NCI-H1105 (cell line): ENCODE measurements at places on chromosomes 3 and 15.

- DNase-seq = no peak
Measured at GRCh38 chr15:65192016-65192415, 6.9 kb upstream of the CLPX start.

DNA sequence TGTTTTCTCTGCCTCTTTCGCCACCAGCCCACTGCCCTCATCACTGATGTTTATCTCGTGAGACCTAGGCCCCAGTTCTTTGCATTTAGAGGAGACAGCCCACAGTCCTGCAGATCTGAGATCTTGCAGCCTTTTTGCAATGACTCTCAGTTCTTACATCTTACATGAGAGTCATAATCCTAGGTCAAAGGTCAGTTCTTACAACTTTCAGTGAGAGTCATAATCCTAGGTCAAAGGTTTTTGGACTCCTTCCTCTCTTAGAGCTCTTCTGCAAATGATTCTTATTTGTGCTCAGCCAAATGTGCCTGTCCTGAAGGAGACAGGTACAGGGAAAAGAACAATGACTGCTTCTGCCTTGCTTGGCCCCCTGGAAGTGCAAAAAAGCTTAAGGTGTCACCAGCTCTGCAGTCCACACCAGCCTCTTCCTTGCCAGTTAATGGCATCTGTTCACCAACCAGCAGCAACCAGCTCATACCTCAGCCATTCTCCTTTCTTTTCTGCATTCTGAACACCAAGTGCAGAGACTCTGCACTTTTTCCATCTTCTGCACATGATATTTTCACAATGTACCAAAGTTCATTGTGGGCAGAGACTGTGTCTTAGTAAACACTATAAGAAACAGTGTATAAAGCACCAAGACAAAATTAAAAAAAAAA, 67.1 kb downstream of the ABHD5 start:
- no peak for DNase-seq

- DNase-seq = no peak
Measured at GRCh38 chr3:143266511-143266910, 146.9 kb downstream of the CHST2 start.

DNA sequence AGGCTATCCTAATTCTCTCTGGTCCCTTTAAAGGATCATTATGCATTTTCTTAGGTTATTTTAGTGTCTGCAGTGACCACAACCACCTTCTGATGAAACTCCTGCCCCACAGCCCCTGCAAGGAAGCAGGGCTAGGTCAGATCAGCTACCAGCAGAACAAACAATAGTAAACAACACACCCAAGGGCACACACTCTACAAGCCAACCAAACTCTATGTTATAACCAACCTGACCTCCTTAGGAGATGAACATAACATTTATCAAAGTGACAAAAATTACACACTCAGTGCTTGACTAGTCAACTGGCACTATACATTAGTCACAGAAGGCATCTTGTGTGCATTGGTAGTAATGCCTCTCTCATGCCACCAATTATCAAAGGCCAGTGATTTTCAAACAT, 17.3 kb downstream of the DENND6A start:
- no peak for DNase-seq

- no peak for DNase-seq
Measured at GRCh38 chr3:45078910-45079522, 52.9 kb downstream of the CLEC3B start.

DNA sequence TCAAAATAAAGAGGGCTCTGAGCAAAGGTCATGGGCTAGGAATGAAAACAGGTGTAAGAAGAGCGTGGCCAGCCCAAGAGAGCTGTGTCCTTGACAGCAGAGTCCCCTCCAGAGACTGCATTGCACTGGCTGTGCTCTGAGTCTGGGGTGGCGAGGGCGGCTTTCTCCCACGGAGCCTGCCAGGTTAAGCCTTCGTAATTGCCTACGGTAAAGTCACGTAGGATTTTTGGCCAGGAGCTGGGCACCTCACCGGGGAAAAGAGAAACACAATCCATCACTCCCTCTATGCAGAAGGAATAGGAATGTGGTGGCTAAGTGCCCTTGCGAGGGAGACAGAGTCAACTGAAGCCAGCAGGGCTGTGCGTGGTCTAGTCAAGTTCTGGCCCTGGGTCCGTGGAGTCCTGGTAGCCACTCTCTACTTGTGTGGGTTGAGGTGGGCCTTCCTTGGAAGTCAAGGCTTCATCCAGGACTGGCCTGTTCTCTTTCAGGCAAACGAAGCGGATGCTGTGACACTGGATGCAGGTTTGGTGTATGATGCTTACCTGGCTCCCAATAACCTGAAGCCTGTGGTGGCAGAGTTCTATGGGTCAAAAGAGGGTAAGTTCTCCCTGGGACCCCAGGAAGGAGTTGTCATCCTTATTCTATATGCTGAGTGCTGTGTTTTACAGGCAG, 7.0 kb downstream of the TF start:
- DNase-seq = no peak

- no peak for DNase-seq
Measured at GRCh38 chr3:34008191-34008590, 209.8 kb downstream of the PDCD6IP start.

DNA sequence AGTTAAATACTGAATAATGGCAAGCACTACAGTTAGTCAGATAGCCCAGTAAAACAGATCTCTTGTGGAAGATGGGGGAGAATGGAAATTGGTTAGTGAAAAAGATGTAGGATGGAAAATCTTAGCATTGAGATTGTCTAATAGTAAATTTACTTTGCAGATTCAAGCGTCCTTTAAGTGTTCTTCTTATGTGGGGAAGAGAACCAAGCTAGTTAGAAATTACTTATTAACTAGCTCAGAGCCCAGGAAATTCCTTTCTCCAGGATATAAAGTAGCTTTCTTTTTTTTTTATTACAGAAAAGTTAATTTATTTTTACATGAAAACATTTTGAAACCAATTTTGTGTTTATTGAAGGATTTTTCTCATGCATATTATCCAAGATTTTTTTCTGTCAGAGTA, 36.7 kb downstream of the TIPARP start:
- no peak for DNase-seq

DNA sequence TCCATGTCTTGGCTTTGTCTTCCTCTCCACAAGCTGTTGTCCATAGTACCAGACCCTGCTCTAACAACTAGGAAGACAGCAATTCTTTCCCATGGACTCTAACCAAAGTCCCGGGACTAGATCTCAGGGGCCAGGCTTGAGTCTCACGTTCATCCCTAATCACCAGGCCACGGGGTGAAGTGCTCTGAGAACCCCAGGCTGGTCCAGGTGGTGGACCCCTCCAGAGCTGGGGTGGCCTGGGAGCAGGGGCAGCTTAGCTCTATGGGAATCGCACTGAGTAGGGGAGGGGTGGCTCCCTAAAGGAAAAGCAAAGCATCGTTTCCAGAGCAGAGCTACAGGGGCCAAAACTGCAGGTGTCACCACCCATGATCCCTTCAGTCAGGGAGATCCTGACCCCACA, 150.9 kb downstream of the TPRA1 start:
- DNase-seq = no peak

DNA sequence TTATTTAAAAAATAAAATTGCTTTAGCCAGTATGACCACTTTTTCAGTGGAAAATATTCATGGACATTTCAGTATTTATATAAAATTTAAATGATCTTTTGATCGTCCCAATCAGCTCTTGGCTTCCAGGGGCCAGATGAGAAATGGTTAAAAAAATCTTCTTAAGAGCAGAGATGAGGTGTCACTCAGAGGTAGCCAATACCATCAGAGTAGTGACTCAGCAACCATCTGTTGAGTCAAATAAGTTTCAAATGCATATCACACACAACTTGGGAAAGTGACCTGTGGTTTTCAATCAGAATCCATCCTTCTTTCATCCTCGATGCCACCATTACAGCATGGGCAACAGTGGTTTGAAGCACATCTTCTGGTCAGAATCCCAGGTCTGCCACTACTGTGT, 958.8 kb upstream of the NR2F2 start:
- no peak for DNase-seq

DNA sequence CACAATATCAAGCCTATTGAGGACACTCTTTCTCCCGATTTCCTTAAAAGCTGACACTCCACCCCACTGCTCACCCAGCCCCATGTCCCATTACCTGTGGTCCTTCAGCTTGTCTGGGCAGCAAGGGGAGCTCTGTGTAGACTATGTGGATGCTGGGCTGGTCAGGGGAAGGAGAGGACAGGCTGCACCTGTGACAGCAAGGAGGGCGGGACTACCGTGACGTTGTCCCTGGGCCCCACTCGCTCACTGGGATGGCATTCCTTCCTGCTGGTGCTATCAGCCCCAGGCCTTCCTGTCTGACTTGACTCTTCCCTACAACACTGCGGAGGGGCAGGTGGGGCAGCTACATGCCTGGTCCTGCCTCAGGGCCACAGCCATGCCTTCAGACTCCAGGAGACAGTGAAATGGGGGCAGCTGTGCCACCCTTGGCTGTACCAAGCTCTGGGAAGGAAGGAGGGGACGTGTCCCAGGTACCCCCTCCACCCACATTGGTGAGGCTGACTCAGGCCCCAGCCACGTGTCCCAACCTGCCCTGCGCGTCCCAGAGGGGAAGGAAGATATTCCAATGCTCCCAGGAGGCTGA, at the start of gene TMEM40:
Gene TMEM40 (minus strand): TSS at position 163 of the 583 bp plus-strand sequence. CDS start 9,427 bp downstream, outside the sequence.
- no peak for DNase-seq

DNA sequence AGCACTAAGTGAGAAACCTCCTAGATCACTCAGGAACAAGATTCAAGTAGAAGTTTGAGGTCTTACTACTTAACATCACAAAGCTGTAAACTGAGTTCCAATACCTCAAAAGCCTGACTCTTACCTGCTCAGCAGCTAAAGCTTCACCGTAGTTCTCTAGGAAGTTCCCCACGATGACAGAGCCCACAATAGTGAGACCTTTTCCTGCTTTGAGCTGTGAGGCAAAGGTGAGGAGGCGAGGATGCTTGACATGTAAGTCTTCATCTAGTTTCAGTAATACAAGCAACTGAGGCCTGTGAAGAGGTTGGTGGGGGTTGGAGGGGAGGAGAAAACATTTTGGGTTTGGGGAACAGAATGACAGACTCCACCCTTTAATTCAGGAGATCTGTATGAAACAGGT, 15.7 kb downstream of the EMC4 start:
- DNase-seq = no peak

- no peak for DNase-seq
Measured at GRCh38 chr15:78054966-78055365, 22.5 kb downstream of the TBC1D2B start.

GRCh38 chr3:146682171-146682570, 77.0 kb upstream of the PLSCR5 start:
- peak; percentile 84 for DNase-seq

GRCh38 chr3:50515565-50516439, 12.4 kb upstream of the CACNA2D2 start:
- DNase-seq = peak; percentile 22

DNA sequence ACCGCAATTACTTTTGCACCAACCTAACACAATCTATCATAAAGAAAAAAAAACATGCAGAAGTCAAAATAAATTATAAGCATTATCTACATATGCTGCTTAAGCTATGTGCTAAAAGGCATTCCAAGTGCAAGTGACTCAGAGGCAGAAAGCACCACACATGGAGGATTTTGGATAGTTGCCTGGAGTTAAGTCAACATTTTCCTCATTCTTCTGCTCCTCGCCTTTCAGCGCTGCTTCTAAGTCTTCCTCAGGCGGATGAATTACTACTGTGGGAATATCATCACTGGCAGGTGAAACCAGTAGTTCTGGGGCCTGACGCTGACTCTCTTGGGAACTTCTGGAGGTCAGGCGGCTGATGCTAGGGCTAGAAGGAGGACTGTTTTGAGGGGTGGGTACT, 53.1 kb downstream of the SLC4A7 start:
- no peak for DNase-seq

GRCh38 chr3:23395115-23395514, 192.0 kb downstream of the UBE2E2 start:
- no peak for DNase-seq

DNA sequence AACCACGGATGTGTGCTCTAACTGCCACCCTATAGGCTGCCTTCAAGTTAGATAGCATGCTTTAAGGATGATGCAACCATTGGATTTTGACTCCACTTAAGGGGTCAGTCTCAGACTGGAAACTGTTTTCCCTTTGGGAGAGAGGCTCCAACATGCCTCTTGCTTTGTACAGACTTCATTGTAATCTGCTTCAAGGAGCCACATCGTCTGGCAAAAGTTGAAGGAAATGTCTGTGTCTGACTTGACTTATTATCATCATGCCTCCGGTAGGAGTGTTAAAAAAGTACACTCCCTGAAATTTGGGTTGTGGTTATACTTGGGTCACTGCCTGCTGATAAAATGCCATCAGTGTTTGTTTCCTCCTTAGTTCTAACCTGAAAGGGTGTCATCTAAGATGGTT, 245.4 kb upstream of the CDIN1 start:
- DNase-seq = no peak

GRCh38 chr3:111926266-111926676, 52.6 kb upstream of the ABHD10 start:
- no peak for DNase-seq

DNA sequence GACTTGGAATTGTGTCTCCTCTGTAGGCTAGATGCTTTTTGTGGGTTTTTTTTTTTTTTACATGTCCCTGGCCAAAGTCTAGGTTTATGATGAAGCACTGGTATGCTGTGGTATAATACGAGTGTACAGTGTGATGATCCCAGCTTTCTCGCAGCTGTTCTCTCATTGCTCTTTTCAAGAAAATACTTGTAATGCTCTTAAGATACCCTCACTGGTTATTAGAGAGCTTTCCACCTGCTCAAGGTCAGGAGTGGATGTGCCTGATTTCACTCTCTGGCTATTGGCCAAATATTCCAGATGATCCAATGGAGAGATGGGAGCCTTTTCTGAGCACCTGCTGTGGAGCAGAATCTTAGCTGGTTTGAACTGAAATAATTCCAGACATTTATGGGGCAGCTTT, 215.1 kb downstream of the MYRIP start:
- DNase-seq = no peak

- DNase-seq = no peak
Measured at GRCh38 chr3:178663201-178663934, 127.1 kb downstream of the KCNMB2 start.
